ENCODE measurements at places on chromosomes 5 and 9.

DNA sequence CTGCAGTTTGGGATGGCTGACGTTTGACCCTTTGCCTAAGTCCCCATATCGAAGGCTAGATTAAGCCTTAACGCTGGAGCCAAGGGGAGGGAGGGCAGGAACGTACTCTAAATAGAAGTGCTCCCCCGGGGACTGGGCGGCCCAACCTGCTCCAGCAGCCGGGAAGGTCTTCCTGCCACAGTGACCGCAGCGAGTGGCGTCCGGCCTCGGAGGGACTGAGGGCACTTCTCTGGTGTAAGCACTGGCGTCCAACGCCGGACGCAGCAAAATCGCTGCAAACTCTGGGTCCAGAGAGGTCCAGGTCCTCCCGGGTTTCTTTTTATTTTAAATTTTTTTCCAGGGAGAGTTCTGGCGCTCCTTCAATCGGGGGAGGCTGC lies 505 bp upstream of the ACER2 start:
- no peaks in the 10 kb centered on the region for H3K27me3 ChIP-seq
- peak overlapping the region; percentile 31 for H3K27ac ChIP-seq
- no peaks in the 10 kb centered on the region for H3K36me3 ChIP-seq
- peak overlapping the region; percentile 85 for H3K4me3 ChIP-seq
- DNase-seq = no peak

- no peak overlapping the region for H3K27ac ChIP-seq
- H3K4me1 ChIP-seq = no peaks in the 10 kb centered on the region
- no peak overlapping the region for H3K4me3 ChIP-seq
- H3K36me3 ChIP-seq = no peaks in the 10 kb centered on the region
- H3K27me3 ChIP-seq = no peaks in the 10 kb centered on the region
- no peak for DNase-seq
Observed at GRCh38 chr5:169886033-169886432, 94.3 kb downstream of the INSYN2B start.

DNA sequence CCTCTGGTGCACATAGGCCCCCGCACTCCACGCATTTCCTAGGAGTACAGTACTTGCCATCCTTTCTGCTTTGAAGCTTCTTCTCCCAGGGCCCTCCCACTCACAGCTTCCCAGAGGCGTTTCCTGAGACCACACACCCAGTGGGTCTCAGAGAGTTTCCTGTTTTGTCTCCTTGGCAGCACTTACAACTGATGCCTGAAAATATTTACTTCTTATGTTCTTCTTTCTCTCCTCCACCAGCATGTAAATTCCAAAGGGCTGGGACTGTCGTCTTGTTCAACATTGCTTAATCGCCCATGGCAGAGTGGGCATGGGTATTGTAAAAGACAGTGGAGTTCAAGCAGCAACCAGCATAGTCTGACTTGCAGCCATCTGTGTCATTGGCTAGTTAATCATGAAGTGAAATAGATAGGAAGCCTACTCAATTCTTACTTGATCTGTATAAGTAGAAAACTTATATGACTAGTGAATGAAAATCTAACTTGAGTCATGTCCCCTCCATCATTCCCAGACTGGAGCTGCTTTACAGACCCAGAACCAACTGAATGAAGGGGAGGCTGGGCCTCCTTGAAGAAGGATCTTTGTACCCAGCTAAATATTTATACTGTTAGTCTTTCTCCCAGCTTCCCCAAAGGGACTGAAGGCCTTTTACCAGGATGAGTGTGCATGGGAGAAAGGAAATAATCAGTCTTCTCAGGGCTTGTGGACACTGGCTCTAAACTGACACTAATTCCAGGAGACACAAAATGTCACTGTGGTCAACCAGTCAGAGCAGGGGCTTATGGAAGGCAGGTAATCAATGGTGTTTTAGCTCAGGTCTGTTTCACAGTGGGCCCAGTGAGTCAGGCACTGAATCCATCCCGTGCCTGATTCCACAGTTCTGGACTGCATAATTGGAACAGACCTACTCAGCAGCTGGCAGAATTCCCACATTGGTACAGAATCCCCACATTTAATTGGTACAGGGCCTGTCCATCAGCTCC lies 116.4 kb downstream of the SV2C start:
- H3K27me3 ChIP-seq = no peaks in the 10 kb centered on the region
- H3K4me1 ChIP-seq = no peaks in the 10 kb centered on the region
- no peak overlapping the region for H3K27ac ChIP-seq
- DNase-seq = no peak
- no peaks in the 10 kb centered on the region for H3K36me3 ChIP-seq

DNA sequence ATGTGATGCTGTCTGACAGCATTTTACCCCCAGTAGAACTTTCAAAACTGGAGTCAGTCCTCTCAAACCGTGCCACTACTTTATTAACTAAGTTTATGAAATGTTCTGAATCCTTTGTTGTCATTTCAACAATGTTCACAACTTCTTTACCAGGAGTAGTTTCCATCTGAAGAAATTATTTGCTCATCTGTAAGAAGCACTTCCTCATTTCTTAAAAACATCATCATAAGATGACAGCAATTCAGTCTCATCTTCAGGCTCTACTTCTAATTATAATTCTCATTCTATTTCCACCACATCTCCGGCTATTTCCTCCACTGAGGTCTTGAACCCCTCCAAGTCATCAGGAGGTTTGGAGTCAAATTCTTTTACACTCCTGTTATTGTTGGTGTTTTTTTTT lies 2.3 kb upstream of the TAS2R1 start:
- H3K4me3 ChIP-seq = no peak overlapping the region
- DNase-seq = no peak
- no peaks in the 10 kb centered on the region for H3K4me1 ChIP-seq
- H3K27me3 ChIP-seq = no peaks in the 10 kb centered on the region
- no peaks in the 10 kb centered on the region for H3K36me3 ChIP-seq
- no peak overlapping the region for H3K27ac ChIP-seq

- DNase-seq = no peak
- no peaks in the 10 kb centered on the region for H3K4me1 ChIP-seq
- no peaks in the 10 kb centered on the region for H3K36me3 ChIP-seq
- no peak overlapping the region for H3K27ac ChIP-seq
- H3K4me3 ChIP-seq = no peak overlapping the region
- no peaks in the 10 kb centered on the region for H3K27me3 ChIP-seq
Observed at GRCh38 chr9:99745085-99745484, 76.6 kb upstream of the NR4A3 start.

GRCh38 chr5:79205965-79206364 lies 30.0 kb upstream of the JMY start:
- no peak for DNase-seq
- H3K4me3 ChIP-seq = no peak overlapping the region
- no peaks in the 10 kb centered on the region for H3K27me3 ChIP-seq
- no peaks in the 10 kb centered on the region for H3K36me3 ChIP-seq
- H3K27ac ChIP-seq = no peak overlapping the region

- no peaks in the 10 kb centered on the region for H3K27me3 ChIP-seq
- H3K36me3 ChIP-seq = no peaks in the 10 kb centered on the region
- H3K4me3 ChIP-seq = peak within 1 kb of the TSS; percentile 28
- H3K27ac ChIP-seq = no peak within 1 kb of the TSS
Observed at GRCh38 chr5:141412854-141413539, at the start of gene PCDHGA10. TSS of gene PCDHGA10 (plus strand) at chr5:141412987. CDS start at chr5:141413176, 189 bp downstream.

GRCh38 chr5:165334201-165334600 lies 1828.8 kb downstream of the MAT2B start:
- H3K27ac ChIP-seq = no peak overlapping the region
- no peaks in the 10 kb centered on the region for H3K4me1 ChIP-seq
- no peaks in the 10 kb centered on the region for H3K36me3 ChIP-seq
- H3K27me3 ChIP-seq = no peaks in the 10 kb centered on the region
- DNase-seq = no peak
- no peak overlapping the region for H3K4me3 ChIP-seq

GRCh38 chr5:76622076-76622475 lies 1.1 kb downstream of the F2RL2 start:
- H3K27me3 ChIP-seq = no peaks in the 10 kb centered on the region
- H3K4me1 ChIP-seq = no peaks in the 10 kb centered on the region

DNA sequence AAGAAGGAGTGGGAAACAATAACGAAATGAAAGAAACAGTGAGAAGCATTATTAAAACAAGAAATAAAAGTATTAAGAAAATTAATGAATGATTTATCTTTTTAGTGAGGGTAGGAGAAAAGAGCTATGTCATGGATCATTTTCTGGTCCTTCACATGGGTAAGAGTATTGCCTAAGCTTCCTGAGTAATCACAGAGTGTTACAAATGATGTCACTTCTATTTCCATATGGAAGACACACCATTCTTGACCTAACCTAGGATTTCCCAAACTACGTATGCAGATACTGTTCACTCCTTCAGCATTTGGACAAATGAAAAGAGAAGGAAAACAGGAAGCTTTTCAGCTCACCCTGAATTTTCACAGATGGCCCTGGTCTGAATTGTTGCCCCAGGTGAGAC lies 3.3 kb upstream of the TSLP start:
- no peaks in the 10 kb centered on the region for H3K4me1 ChIP-seq
- no peak for DNase-seq
- no peak overlapping the region for H3K4me3 ChIP-seq
- H3K27me3 ChIP-seq = peaks cover 17% of the 10 kb centered on the region
- H3K36me3 ChIP-seq = no peaks in the 10 kb centered on the region

DNA sequence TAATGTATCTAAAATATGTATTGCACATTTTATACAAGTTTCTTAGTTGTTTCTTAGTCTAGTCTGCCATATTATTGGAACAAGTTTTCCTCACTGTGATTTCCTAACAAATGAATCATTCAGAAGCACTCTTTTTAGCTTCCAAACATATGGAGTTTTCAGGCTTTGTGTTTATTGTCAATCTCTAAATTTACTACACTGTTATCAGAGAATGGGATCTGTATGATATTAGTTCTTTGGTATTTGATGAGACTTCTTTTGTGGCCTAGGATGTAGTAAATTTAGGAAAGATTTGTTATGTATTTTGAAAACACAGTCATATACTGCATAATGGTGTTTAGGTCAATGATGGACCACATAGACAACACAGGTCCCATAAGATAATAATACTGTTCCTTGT lies 25.7 kb downstream of the SREK1IP1 start:
- no peak for DNase-seq
- no peak overlapping the region for H3K4me3 ChIP-seq
- H3K27me3 ChIP-seq = no peaks in the 10 kb centered on the region
- no peak overlapping the region for H3K27ac ChIP-seq
- no peaks in the 10 kb centered on the region for H3K4me1 ChIP-seq

GRCh38 chr5:66675406-66675805 lies 79.2 kb downstream of the MAST4 start:
- H3K27me3 ChIP-seq = no peaks in the 10 kb centered on the region
- no peak overlapping the region for H3K4me3 ChIP-seq
- no peaks in the 10 kb centered on the region for H3K36me3 ChIP-seq
- no peak for DNase-seq
- H3K4me1 ChIP-seq = no peaks in the 10 kb centered on the region
